Bronchus fibroblast of lung (primary cell): ENCODE measurements at places on chromosomes 16 and 17. TPM values are rescaled to one million over a fixed set of nuclear protein-coding genes. Genes with fewer than 3 reads are reported as not detected.

TBC1D3G gene
- not detected in 2 replicates for total RNA-seq

TSPOAP1 gene
- total RNA-seq, result 0.34 and 2.7 TPM in 2 replicates

FOXN1 gene
- total RNA-seq, result not detected in 2 replicates

ADGRG1 gene
- 1.8 TPM in 2 replicates for total RNA-seq

PRDM7 gene
- not detected in 2 replicates for total RNA-seq

TBC1D3C gene
- not detected in 2 replicates for total RNA-seq

SOST gene
- total RNA-seq, result not detected in 2 replicates

KRT13 gene
- not detected in 2 replicates for total RNA-seq

FOXJ1 gene
- total RNA-seq, result under 0.01 and 0.17 TPM in 2 replicates

ORMDL3 gene
- total RNA-seq, result 24.4 and 32.1 TPM in 2 replicates

SYCE1L gene
- 0.34 and 1.0 TPM in 2 replicates for total RNA-seq

FAM117A gene
- total RNA-seq, result 4.7 and 5.5 TPM in 2 replicates

TMEM114 gene
- total RNA-seq, result not detected in 2 replicates

TEX14 gene
- total RNA-seq, result not detected in 2 replicates

TLCD3B gene
- 0.15 and 0.34 TPM in 2 replicates for total RNA-seq

CALB2 gene
- under 0.01 TPM in 1 of 2 replicates, not detected in the other for total RNA-seq

CTRB1 gene
- total RNA-seq, result not detected in 2 replicates

TNS4 gene
- total RNA-seq, result under 0.01 and 0.17 TPM in 2 replicates

GJC1 gene
- total RNA-seq, result 15.5 and 18.3 TPM in 2 replicates

KRTAP1-1 gene
- total RNA-seq, result not detected in 2 replicates

KRTAP2-1 gene
- total RNA-seq, result not detected in 2 replicates

PPL gene
- total RNA-seq, result 4.8 and 6.9 TPM in 2 replicates

CRHR1 gene
- total RNA-seq, result not detected in 2 replicates

KCNJ16 gene
- not detected in 2 replicates for total RNA-seq

WNK4 gene
- 0.74 and 1.7 TPM in 2 replicates for total RNA-seq

CORO7 gene
- total RNA-seq, result 12.1 and 12.8 TPM in 2 replicates

KAT8 gene
- 40.9 and 41.2 TPM in 2 replicates for total RNA-seq

EPOP gene
- 0.74 and 1.2 TPM in 2 replicates for total RNA-seq

CCL4 gene
- not detected in 2 replicates for total RNA-seq

HSF4 gene
- total RNA-seq, result 1.3 and 2.4 TPM in 2 replicates

KRTAP2-3 gene
- total RNA-seq, result not detected in 2 replicates

TBC1D3H gene
- not detected in 2 replicates for total RNA-seq

KRT14 gene
- not detected in 2 replicates for total RNA-seq

CHAD gene
- total RNA-seq, result not detected in 2 replicates

NR1D1 gene
- 1.3 and 1.8 TPM in 2 replicates for total RNA-seq

CHST4 gene
- total RNA-seq, result under 0.01 TPM in 1 of 2 replicates, not detected in the other

IL34 gene
- total RNA-seq, result 0.84 and 1.9 TPM in 2 replicates

GPR139 gene
- total RNA-seq, result not detected in 2 replicates

C17orf100 gene
- total RNA-seq, result 1.2 and 1.3 TPM in 2 replicates

PRR29 gene
- 0.30 TPM in 1 of 2 replicates, not detected in the other for total RNA-seq

PDIA2 gene
- 0.17 and 0.45 TPM in 2 replicates for total RNA-seq

BRIP1 gene
- total RNA-seq, result 7.4 and 9.9 TPM in 2 replicates

GP1BA gene
- not detected in 2 replicates for total RNA-seq

HS3ST3A1 gene
- total RNA-seq, result 20.5 and 21.6 TPM in 2 replicates

CXCL16 gene
- 0.34 and 0.59 TPM in 2 replicates for total RNA-seq

LGALS9B gene
- not detected in 2 replicates for total RNA-seq

TP53TG3F gene
- total RNA-seq, result not detected in 2 replicates

TERB1 gene
- not detected in 2 replicates for total RNA-seq

TBX2 gene
- 88.9 and 89.6 TPM in 2 replicates for total RNA-seq

SLFN14 gene
- not detected in 2 replicates for total RNA-seq

TPSG1 gene
- total RNA-seq, result not detected in 2 replicates

GRB7 gene
- 0.45 and 0.84 TPM in 2 replicates for total RNA-seq
